ENCODE measurements at places on chromosomes 6 and 20. TPM values are rescaled to one million over a fixed set of nuclear protein-coding genes. Genes with fewer than 3 reads are reported as not detected.

- DNase-seq: peak; percentile 47
Observed at GRCh38 chr20:32574296-32575226, 10.6 kb downstream of the NOL4L start.

DNA sequence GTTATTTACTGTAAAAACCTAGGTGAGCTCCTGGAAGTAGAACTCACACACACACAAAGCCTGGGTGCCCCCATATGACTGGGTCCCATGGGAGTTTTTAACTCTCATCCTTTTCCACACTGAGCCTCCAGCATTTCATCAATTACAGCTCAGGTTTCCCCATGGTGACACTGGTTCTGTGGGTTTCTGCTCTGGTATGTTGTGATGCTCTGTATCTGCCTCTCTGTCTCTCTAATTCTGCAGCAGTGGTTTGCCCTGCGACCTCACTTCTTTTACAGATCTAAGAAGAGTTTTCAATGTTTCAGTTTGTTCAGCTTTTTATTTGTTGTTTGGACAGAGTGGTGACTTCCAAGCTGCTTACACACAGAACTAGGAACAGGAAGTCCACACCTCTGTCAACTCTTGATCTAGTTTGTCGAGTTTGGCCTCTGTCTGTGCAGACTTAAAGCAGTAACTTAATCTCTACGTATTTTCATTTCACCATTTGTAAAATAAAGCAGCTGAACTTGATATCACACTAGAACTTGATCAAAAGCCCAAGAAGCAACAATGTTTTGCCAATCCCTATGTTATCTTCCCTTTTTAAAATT is 554.3 kb downstream of the EPHA7 start:
- no peak for DNase-seq

DNA sequence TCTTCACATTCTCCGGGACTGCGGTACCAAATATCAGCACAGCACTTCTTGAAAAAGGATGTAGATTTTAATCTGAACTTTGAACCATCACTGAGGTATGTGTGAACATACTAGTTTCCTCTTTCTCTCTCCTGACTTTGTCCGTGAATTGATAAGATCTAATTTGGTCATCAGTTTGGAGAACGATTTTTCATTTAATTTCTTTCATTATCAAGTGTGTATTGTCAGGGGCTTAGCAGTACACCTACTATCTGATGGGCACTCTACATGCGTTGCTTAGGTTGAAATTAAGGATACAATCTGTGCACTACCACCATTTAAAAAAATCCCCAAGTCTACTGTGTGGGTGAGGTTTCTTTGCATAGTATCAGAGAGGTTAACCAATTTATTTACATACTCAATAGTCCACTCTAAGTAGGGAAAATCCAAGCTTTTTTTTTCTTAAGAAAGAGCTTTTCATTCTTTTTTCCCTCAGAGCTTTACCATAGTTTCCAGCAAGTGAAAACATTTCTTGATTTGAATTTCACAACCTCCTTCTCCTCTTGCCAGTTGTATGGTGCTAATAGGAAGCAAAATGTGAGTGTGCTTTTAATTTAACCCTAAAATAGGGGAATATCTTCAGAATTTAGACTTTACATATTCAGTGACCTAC is 105.4 kb upstream of the ESR1 start:
- DNase-seq: no peak

DNA sequence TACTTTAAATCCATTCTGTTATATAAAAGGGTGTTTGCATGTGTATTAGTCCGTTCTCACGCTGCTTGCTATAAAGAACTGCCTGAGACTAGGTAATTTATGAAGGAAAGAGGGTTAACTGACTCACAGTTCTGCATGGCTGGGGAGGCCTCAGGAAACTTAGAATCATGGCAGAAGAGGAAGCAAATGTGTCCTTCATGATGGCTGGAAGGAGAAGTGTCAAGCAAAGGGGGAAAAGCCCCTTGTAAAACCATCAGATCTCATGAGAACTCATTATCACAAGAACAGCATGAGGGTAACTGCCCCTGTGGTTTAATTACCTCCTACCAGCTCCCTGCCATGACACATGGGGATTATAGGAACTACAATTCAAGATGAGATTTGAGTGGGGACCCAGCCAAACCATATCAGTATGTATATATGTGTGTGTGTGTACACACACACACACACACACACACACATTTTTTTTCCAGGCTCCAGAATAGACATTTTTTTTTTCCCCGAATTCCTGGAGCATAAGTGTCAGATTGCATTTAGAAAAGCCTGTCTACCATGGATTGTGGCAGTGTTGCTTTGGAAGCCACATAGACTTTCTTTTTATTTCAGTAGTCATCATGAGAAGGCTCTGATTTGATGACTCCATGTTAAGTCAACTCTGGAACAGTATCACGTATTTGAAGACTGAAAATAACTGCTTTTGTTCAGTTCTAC is 31.5 kb downstream of the KDM1B start:
- no peak for DNase-seq

Gene THBS2
- not detected for total RNA-seq

All from endothelial cell of umbilical vein (primary cell).